ENCODE measurements at places on chromosomes 11 and 22.

- DNase-seq = no peak
These were observed 32.8 kb upstream of the PPARA start for GRCh38 chr22:46117206-46118199.

GRCh38 chr11:65366340-65366773, 11.8 kb downstream of the TIGD3 start:
- no peak for DNase-seq

DNA sequence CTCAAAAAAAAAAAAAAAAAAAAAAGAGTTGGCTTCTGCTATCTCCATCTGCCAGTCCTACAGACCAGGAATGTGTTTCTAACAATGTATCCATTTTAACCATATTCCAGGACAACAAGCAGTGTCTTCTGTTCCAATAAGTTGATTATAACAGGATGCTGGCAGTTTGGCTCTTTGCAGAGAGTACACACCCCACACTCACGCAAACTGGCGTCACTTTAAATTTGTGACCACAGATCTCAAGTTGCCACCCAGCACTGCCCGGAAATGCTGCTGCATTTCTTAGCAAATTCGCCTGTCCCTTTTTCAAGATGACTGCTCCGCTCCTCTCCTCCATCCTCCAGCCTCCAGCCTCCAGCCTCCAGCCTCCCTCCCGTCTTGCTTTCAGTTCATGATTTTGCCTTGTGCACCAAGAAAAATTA, 44.3 kb downstream of the SCGB1A1 start:
- DNase-seq = no peak

GRCh38 chr11:65459552-65459951, 37.0 kb downstream of the NEAT1 start:
- DNase-seq = no peak

- DNase-seq = no peak
These were observed 3.9 kb downstream of the HTATIP2 start for GRCh38 chr11:20367313-20367948.

DNA sequence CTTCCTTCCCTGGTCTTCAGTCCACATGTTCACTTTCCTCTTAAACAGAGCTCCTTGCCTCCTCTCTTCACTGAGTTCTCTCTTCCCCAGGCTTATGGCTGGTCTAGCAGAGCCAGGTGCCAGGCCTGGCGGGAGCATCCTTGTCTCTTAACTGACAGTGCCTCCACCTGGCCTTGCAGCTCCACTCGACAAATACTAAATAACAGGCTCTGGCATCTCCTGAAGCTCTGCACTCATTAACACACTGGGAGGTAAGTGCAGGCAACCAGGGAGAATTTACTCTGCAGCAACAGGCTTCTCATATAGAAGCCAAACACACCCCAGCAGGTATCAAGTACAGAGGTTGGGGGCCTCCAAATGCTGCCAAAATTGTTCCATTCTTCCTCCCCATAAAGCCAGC, 438.1 kb downstream of the SOX6 start:
- no peak for DNase-seq

GRCh38 chr11:7077101-7077500, 11.7 kb upstream of the RBMXL2 start:
- DNase-seq = no peak

GRCh38 chr22:47307326-47307725, 544.9 kb downstream of the TBC1D22A start:
- DNase-seq = no peak

DNA sequence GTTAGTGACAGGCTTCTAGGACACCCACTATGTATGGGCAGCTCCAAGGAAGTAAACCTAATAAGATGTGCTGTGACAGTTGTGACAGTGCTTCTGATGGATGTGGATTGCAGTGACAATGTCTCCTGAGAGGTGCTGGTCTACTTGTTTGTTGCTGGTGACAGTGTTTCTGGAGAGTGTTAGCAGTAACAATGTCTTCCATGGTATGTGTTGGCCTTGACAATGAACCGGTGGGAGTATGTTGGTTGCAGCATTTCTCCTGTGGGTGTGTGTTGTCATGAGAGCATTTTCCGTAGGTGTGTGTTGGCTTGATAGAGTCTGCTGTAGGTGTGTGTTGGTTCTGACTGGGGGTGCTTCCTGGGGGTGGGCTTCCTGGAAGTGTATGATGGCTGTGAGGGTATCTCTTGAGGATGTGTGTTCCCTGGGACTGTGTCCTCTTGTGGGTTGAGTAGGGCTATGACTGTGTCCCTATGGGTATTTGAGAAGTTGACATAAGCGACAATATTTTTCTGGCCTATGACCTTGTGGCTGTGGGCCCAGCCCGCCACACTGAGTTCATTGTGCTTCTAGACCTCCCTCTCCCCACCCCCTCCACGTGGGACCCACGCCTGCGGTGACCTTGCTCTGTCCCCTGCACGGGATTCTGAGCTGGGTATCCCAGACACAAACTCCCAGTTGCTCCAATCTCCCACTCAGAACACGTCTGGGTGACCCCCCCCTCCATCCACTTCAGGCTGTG, 1.2 kb downstream of the DCHS1 start:
- DNase-seq = no peak

Data from right lung (tissue), 10 donors.